ENCODE measurements at places on chromosomes 16 and 17. TPM values are rescaled to one million over a fixed set of nuclear protein-coding genes. Genes with fewer than 3 reads are reported as not detected.

GRCh38 chr16:30535777-30536190 is 1.1 kb upstream of the ZNF747 start:
- peak; percentile 75 for DNase-seq

DNA sequence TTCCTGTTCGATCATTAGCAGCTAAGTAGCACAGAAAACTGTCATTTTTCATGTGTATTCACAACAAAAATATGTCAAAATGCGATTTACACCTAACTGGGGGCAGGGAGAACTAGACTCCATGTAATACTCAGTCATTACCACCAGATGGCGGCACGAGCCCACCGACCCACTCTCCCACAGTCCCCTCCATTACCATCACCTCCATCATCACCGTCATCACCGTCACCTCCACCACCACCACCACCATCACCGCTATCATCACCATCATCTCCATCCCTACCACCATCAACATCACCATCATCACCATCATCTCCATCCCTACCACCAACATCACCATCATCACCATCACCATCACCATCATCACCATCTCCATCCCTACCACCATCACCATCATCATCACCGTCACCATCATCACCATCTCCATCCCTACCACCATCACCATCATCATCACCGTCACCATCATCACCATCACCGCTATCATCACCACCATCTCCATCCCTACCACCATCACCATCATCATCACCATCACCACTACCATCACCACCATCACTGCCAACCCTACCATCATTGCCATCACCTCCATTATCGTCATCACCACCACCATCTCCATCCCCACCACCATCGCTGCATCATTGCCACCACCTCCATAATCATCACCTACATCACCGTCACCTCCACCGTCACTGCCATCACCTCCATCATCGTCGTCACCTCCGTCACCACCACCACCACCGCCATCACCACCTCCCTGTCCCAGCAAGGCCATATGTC is 14.4 kb downstream of the NDUFAF8 start:
- DNase-seq = peak; percentile 77

NPTX1 gene
- 0.57 TPM for total RNA-seq

AMZ2 gene
- total RNA-seq = 74.3 TPM

CCDC78 gene
- 11.2 TPM for total RNA-seq

KCNJ18 gene
- total RNA-seq = not detected

All from B cell (primary cell).